ENCODE measurements at places on chromosomes 7 and 10.
A peak's percentile ranks its signal among the peaks of the same experiment; 100 is the strongest.

GRCh38 chr10:124007102-124007772, 86.2 kb downstream of the CHST15 start:
- DNase-seq, result no peak

GRCh38 chr10:34584164-34584563, 230.9 kb downstream of the PARD3 start:
- peak; percentile 78 for DNase-seq

DNA sequence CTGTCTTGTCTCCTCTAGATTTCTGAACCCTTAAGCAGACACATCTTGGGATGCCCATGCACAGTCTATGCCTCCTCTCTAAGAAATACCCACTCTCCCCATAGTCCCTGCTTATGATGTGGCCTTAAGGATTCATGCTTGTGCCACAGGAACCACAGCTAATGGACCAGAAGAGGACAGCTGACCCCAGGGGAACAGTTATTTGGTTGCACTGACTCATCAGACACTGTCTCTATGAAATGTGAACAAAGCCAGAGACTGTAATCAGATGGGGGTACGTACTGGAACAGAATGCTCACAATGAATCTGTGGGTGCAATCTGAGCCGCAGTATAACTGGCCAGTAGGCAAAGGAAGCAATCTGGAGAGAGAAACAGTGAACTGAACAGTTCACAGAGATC, 121.9 kb downstream of the USP6NL start:
- no peak for DNase-seq

DNA sequence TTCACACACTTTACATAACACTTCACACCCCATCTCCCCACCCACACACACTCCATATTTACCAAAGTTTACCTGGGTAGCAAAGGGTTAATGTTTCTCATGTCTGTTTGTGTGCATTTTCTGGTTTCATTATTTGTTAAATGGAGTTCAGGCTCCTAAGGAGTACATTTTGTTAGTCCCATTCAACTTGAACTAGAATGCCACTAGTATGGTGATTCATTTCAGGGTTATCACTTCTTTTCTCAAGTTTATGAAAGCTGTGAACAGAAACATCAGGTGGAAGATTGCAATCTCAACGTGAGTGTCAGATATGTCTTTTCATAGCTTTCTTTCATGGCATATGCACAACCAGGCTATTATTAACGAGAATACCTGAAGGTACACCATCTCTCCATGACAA, 1027.5 kb downstream of the GATA3 start:
- no peak for DNase-seq

DNA sequence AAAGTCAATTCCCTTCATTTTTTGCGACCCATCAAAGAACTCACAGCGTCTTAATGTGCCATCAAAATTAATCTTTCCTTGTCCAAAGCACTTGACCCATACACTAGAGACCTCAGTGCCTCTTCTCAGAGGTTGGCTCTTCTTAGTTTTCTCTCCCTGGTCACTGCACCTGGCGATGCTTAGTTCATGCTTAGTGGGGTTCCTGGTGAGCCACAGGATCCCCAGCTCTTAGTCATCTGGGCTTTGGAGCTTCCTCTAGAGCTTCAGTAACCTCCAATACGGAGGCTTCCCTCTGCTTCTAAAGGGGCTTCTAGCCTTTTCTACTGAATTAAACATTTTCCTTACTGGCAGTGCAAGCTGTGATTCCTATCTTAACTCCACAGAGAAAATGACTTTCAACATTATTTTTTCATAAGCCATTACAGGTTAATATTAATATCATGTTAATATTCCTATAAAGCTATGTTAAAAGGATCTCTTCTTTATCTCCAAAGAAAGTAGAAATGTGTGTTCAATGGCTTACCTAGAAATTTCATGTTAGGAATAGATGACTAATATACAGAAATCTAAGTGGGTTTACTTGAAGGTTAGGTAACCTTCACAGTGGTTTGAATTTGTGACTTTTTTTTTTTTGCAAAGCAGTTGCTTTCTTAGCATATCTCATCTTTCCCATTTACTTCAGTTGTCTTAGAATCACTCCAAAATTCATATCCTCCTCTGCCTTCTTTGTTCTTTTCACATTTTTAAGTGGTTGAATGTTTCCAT, 295.2 kb downstream of the CAMK1D start:
- no peak for DNase-seq

DNA sequence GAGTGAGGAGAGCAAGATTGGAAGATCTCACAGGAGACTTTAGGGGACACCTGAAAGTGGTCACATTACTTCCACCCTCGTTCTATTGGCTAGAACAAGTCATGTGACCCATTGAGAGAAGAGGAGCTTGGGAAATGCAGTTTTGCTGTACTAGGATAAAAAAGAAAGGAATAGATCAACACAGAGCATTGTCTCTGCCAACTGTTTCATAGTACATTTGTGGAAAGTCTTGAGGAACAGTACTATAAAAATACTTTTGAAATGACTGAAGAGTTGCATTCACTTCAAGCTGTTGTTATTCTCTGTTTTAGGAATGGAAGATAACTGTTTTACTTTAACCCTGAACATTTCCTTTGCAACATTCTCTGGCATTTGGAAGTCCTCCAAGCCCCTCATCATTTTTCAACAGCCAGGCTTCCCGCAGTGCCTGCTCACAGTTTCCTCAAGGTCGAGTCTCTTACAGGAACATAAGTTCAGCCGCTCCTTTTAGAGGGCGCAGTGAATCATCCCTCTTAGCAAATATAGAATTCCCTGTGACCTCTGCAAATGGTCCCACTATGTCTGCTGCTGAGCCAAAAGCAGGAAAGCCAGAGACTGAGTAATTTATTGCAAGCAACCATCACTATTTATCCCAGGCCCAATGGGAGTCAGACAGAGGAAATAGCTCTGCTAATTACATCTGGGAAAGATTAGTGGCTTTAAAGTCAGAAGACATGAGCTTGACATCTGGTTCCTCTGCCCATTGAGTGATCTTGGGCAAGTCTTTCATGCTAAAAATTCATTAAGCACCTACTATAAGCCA, 40.7 kb downstream of the MRPL32 start:
- DNase-seq, result peak; percentile 99

- DNase-seq, result no peak
These were observed 11.0 kb downstream of the PRR15 start for GRCh38 chr7:29574659-29575058.

DNA sequence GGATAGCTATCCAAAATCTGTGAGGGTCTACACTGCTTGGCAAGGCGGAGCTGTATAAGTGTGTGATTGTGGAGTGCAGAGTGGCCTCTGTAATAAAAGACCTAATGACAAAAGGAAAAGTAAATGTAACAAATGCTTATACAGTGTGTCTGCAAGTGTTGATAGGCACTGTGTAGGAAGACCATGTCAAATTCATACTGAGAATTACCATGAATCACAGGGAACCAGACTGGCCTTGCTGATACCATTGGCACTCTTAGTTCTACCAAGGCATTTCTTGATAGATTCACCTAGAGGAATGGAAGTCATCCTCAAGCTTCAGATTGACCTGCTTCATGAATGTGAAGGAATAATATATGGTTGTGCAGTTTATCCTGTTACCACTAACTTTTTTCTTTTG, 58.8 kb downstream of the CYCS start:
- DNase-seq, result no peak

- DNase-seq, result no peak
These were observed 126.3 kb downstream of the NRP1 start for GRCh38 chr10:33208166-33208565.

- no peak for DNase-seq
These were observed 219.2 kb downstream of the PTPRN2 start for GRCh38 chr7:158368449-158368848.

GRCh38 chr7:28573059-28573553, 160.8 kb downstream of the CREB5 start:
- DNase-seq, result no peak

DNA sequence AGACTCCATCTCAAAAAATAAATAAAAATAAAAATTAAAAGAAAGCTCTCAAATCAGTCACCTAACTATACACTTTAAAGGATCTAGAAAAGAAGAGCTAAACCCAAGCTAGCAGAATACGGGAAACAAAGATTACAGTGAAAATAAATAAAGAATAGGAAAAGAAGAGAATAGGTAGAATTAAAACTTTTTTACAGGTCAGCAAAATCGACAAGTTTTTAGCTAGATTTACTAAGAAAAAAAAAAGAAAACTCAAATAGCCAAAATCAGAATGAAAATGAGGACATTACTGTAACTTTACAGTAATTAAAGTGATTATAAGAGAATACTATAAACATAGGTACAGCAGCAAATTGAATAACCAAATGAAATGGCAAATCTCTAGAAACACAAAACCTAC, 51.5 kb upstream of the RABGEF1 start:
- no peak for DNase-seq

GRCh38 chr10:56632537-56632936, 271.5 kb upstream of the ZWINT start:
- no peak for DNase-seq

- DNase-seq, result no peak
These were observed 17.5 kb upstream of the UBE3C start for GRCh38 chr7:157121184-157121715.

DNA sequence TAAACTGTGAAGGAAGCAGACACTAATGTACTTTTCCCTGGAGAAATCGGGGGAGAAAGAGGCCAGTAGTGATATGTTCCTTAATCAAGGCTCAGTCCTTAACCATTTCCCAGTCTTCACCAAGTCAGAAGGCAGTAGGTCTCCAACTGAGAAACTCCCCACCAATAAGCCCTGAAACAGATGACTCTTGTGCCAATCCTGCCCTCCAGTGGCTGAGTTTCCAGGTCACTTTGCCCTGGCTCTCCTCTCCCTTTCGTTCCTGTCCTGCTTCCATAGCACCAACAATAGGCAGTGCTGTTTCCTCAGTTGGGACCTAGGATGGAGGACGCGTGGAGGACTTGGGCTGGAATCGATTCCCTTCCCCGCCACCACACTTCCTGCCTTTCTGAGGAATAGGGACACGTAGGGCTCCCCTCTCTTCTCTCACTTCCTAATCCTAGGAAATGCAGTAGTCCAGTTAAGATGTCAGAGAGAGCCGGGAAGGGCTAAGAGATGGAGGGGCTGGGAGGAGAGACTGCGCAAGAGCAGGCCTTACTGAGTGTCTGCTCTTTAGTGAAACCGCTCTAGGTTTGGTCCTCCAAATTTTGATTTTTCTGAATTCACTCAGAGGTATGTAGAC, 23.4 kb downstream of the ATOH7 start:
- DNase-seq, result peak; percentile 52

GRCh38 chr10:11002485-11002884, 15.2 kb upstream of the CELF2 start:
- no peak for DNase-seq

GRCh38 chr10:24982319-24983112, 30.1 kb upstream of the PRTFDC1 start:
- no peak for DNase-seq

GRCh38 chr10:89549510-89549909, 14.1 kb upstream of the SLC16A12 start:
- no peak for DNase-seq

DNA sequence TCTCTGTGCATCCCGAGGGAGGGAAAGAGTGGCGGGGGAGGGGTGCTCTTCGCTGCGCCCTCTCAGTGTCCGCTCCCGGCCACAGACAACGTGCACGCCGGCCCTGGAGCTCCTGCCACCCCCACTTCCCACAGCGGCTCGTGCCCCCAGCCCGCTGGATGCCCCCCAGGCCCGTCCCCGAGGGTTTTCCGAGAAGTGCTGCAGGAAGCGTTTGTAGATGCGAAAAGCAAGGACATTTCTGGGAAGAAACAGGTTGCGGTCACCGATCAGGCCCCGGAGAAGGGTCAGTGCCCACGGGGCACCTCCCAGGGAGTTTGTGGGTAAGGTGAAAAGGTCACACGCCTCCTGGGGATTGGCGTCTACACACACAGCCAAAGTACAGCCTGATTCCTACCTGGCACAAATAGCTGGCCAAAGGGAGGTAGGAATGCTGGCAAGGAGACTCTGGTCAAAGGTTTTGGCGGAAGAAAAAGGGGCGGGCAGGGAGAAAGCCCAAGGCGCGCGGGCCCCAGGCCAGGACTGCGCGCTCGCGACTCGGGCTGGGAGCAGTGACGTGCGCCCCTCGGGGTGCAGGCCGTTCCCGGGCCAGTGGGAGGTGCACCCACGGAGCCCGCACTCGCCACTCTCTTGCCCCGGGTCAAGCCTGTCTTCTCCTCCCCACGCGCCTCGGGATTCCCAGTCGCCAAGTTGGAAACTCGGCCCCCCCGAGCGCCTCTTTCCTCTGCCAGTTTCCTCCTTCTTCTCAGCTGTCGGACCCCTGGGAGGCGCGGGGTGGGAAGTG, 1.5 kb upstream of the NRP1 start:
- DNase-seq, result no peak

DNA sequence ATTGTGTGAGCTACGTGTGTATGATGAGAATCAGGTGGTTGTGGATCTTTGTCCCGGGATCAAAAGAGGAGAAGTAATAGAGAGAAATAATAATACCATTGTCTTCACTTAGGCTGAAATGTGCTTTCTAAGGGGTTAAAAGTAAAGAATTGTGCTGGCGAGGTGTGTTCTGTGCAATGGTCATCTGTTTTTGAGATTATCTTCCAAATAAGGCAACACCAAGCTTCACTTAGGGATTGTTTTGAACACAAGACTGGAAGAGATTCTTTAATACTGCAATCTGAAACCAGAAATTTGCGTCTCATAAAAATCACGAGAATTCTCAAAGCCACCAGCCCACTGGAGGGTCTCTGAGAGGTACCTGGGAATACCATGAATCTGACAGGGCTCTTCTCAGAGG, 84.2 kb downstream of the ARID5B start:
- no peak for DNase-seq

DNA sequence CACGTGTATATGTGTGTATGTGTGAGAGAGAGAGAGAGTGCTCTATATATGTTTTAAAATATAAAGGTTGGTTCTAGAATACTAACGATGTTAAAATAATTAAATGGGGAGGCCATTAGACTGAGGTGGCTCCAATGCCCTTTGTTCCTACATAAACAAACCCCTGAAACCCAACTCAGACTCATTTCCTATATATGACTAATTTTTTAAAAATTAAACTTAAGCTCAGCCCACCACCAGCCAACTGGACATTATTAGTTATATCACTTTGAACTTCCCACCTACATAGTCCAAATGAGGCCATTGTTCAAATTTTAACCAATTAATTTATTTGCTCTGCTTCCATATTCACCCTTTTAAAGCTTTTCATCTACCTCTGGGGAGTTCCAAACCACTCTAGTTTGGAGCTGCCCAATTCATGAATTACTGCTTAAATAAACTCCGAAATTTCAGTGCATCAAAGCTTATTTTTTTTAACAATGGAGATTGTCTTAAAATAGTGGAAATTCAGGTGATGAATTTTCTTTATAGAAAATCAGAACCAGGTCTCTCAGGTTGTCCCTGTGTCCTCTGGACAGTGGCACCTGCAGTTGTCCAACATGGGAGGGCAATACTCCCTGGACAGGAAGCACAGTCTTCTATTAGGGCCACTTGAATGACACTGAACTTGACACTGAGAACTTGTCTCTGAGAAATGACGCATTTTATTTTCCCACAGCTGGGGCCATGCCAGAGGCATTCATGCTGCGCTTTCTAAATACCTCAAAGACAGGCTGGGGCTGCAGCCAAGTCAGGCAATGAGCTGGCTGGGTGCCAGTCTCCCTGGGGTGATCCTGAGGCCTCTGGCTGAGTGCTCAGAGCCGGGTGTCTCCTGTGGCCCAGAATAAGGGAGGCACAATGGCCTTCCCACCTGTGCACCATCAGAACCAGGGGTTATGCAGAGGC, 109.5 kb upstream of the TMEM72 start:
- peak; percentile 75 for DNase-seq

Measured in AG09309 (cell line).